ENCODE measurements at places on chromosomes 3 and 15. TPM values are rescaled to one million over a fixed set of nuclear protein-coding genes. Genes with fewer than 3 reads are reported as not detected.

CYP8B1 gene
- total RNA-seq: not detected

ITIH4 gene
- 0.84 TPM for total RNA-seq

ROPN1 gene
- total RNA-seq: not detected

UPK1B gene
- total RNA-seq: 12.8 TPM

CATSPER2 gene
- total RNA-seq: 0.36 TPM

VPS13C gene
- total RNA-seq: 12.0 TPM

TMEM42 gene
- total RNA-seq: 8.8 TPM

ZFYVE19 gene
- 18.5 TPM for total RNA-seq

All from A549 treated with DMSO at 1 μM for 4 hours (cell line).